A549 treated with GW870086 at 1 μM for 4 hours (cell line): ENCODE measurements at places on chromosomes 6 and 20. TPM values are rescaled to one million over a fixed set of nuclear protein-coding genes. Genes with fewer than 3 reads are reported as not detected.

GABRR2 gene
- 0.10 TPM in 1 of 5 replicates, not detected in the others for total RNA-seq

C20orf204 gene
- total RNA-seq, result 0.33 to 0.64 TPM (median 0.57 TPM) in 5 replicates

JPH2 gene
- 3.0 to 3.7 TPM (median 3.2 TPM) in 5 replicates for total RNA-seq

HLA-DRA gene
- not detected in 5 replicates for total RNA-seq

CCM2L gene
- total RNA-seq, result 0.24 to 0.56 TPM (median 0.45 TPM) in 5 replicates

MEI4 gene
- total RNA-seq, result not detected in 5 replicates

SRSF12 gene
- total RNA-seq, result 1.6 to 2.4 TPM (median 2.3 TPM) in 5 replicates

SAMD5 gene
- total RNA-seq, result 0.46 to 0.71 TPM (median 0.50 TPM) in 5 replicates

KDM1B gene
- 7.1 to 8.8 TPM (median 7.7 TPM) in 5 replicates for total RNA-seq

CNR1 gene
- 0.45 to 0.65 TPM (median 0.46 TPM) in 5 replicates for total RNA-seq

XRN2 gene
- 86.9 to 109 TPM (median 98.4 TPM) in 5 replicates for total RNA-seq

C6orf15 gene
- total RNA-seq, result not detected in 5 replicates

SMLR1 gene
- not detected in 5 replicates for total RNA-seq

ISM1 gene
- total RNA-seq, result 0.14 to 0.27 TPM (median 0.24 TPM) in 5 replicates

SLCO4A1 gene
- total RNA-seq, result 6.8 to 11.9 TPM (median 11.1 TPM) in 5 replicates

E2F1 gene
- 21.9 to 27.7 TPM (median 25.6 TPM) in 5 replicates for total RNA-seq

BMP2 gene
- total RNA-seq, result 0.31 to 0.46 TPM (median 0.38 TPM) in 5 replicates

TEAD3 gene
- 5.0 to 7.6 TPM (median 6.7 TPM) in 5 replicates for total RNA-seq

HTR1E gene
- not detected in 5 replicates for total RNA-seq

GTSF1L gene
- total RNA-seq, result not detected in 5 replicates

FAM162B gene
- not detected in 5 replicates for total RNA-seq

ERVFRD-1 gene
- not detected in 5 replicates for total RNA-seq

TINAG gene
- total RNA-seq, result not detected in 5 replicates

CGA gene
- 0.24 to 0.67 TPM (median 0.48 TPM) in 5 replicates for total RNA-seq

BNIP5 gene
- 0.06 TPM in 1 of 5 replicates, not detected in the others for total RNA-seq

MYL9 gene
- 15.9 to 26.5 TPM (median 17.6 TPM) in 5 replicates for total RNA-seq

GHRH gene
- not detected in 5 replicates for total RNA-seq

SLC13A3 gene
- total RNA-seq, result 0.12 to 0.17 TPM in 2 of 5 replicates, not detected in the others

DLL1 gene
- 0.21 to 0.45 TPM (median 0.28 TPM) in 5 replicates for total RNA-seq

ZSCAN31 gene
- total RNA-seq, result 1.6 to 2.5 TPM (median 2.0 TPM) in 5 replicates

C4B gene
- 0.53 to 1.4 TPM (median 1.1 TPM) in 5 replicates for total RNA-seq

CRNKL1 gene
- total RNA-seq, result 21.8 to 22.8 TPM (median 22.3 TPM) in 5 replicates

TNFRSF21 gene
- 17.1 to 19.9 TPM (median 19.0 TPM) in 5 replicates for total RNA-seq

FOXS1 gene
- total RNA-seq, result 0.35 to 1.1 TPM (median 0.64 TPM) in 5 replicates

IDH3B gene
- 126 to 137 TPM (median 132 TPM) in 5 replicates for total RNA-seq

ZNF165 gene
- total RNA-seq, result 0.67 to 0.97 TPM (median 0.90 TPM) in 5 replicates

SUMO4 gene
- total RNA-seq, result not detected in 5 replicates

ARMH2 gene
- total RNA-seq, result not detected in 5 replicates

RAD21L1 gene
- not detected in 5 replicates for total RNA-seq

TRIM15 gene
- not detected in 5 replicates for total RNA-seq

CST9L gene
- not detected in 5 replicates for total RNA-seq
